ENCODE measurements at places on chromosomes 4 and X.

DNA sequence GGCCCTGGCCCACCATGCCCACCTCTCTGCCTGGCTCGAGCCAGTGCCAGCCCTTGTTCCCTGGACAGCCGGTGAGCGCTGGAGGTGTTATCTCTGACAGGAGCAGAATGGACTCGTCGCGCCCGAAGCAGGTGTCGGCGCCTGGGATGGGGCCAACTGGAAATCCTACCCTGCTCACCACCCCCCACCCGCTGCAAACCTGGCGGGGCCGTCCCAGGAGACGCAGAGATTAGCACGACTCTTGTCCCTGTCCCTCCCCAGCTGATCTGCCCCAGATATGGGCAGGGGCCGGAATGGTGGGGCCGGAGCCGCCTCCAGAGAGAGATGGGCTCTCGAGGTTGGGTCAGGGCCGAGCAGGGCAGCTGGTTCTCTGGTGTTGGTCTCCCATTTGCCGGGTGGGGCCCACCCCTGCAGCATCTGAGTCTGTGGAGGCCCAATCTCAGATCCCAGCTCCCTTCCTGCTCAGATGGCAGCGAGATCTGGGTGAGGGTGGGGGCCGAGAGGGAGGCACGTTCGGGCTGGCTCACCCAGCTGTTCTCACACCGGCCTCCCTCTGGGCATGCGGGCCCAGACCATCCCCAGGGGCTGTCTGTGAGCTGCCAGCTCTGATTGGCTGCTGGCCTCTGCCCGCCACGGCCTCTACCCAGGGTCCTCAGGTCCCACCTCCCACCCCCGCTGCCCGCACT is 20.1 kb upstream of the FGFR3 start:
- DNase-seq: no peak

- DNase-seq: no peak
These were observed 82.5 kb downstream of the AMELX start for GRCh38 chrX:11375614-11376119.

- peak; percentile 21 for DNase-seq
These were observed 11.8 kb upstream of the PGK1 start for GRCh38 chrX:78092296-78092695.

GRCh38 chr4:167544391-167544790 is 310.1 kb upstream of the SPOCK3 start:
- DNase-seq: no peak

- no peak for DNase-seq
These were observed 54.2 kb downstream of the SPATA18 start for GRCh38 chr4:52105276-52105675.

DNA sequence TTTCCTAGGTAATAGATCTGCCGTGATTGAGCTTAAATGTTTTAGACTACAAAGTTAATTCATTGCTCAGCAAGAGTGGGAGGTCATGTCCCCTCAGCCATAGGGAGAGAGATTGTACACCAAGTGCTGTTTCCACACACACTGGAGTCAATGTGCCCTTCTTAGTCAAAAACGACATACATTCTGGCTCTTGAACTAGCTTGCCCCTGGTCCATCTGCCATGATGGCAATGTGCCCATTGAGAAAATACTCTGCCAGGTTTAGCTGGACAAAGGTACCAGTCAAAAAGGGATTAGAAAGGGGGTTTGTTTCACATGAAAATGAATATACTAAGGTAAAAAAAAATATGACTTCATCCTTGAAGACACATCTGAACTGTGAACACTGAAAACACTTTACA is 377.1 kb upstream of the ADGRL3 start:
- no peak for DNase-seq

GRCh38 chr4:16665942-16666551 is 232.4 kb downstream of the LDB2 start:
- no peak for DNase-seq

- DNase-seq: peak; percentile 54
These were observed 378.4 kb downstream of the ANKRD50 start for GRCh38 chr4:124334119-124334518.

- DNase-seq: no peak
These were observed 257.8 kb downstream of the CAMK2D start for GRCh38 chr4:113503691-113504090.

GRCh38 chr4:7960017-7960789 is 20.5 kb upstream of the AFAP1 start:
- no peak for DNase-seq

DNA sequence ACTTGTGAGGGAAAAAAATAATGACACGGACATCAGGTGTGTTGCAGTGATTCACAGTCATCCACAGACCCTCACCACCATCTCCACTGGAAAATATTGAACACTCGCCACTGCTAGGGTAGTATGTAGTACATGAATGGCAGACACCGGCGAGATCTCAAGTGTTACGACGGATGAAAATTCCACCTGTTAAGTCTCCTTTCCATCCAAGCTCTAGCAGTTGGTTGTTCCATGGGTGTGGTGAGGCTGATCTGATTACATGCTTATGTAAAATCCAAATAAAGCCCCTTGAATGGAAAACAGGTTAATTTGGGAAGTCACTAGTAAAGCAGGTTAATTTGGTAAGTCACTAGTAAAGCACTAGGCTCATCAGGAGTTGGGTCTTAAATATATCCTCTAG is 1.1 kb upstream of the ARMCX4 start:
- no peak for DNase-seq

- no peak for DNase-seq
These were observed 300.6 kb downstream of the PPP4R3C start for GRCh38 chrX:27162496-27162895.

DNA sequence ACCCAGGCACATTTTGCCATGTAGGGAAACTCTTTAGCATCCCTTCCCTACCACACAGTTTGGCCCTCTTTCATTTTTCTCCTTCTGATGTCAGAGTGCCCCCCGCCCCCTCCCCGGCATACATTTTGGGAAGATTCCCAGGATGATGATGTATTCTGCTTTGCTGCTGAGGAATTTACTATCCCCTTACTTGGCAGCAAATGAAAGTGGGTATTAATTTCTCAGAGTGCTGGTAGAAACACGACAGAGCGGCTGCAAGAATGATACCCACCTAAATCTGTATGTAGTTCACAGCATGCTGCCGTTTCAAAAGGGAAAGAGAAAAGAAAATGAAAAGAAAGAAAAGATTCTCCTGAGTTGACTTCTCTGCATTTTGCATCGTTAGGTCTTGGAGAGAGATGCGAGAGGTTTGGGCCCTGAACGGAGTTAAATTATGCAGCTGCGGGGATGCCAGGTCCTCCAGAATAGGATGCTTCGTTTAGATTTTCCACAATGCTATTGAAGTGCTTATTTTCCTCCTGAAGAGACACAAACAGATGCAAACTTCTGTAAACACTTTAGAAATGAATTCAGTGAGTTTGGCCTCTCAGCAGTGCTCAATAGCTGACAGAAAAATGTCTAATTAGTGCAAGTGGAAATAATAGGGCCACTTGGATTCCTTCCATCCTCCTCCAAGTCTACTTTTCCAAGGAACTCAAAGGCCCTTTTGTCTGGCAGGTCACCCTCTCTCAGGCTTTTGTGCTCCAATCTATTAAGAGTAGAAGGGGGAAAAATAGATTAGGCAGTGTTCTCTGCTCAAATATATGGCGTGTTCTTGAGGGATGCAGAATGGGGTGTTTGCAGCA is 106.2 kb downstream of the ALPK1 start:
- no peak for DNase-seq

DNA sequence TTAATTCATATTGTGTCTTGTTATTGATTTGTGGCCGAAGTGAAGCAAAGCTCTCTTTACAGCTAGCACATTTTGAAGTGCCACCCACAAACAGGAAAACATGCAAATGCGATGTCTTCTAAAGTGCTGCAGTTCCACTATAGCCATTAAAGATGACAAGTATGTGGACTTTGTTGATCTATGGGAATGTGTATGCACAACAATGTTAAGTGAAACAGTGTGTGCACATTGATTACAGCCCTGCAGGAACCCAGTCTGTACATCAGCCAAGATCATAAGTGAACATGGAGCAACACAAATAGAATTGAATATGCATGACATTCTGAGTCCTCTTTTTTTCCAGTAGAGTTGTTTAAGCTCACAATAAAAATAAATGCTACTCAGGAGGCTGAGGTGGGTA is 43.0 kb downstream of the TFDP3 start:
- no peak for DNase-seq

DNA sequence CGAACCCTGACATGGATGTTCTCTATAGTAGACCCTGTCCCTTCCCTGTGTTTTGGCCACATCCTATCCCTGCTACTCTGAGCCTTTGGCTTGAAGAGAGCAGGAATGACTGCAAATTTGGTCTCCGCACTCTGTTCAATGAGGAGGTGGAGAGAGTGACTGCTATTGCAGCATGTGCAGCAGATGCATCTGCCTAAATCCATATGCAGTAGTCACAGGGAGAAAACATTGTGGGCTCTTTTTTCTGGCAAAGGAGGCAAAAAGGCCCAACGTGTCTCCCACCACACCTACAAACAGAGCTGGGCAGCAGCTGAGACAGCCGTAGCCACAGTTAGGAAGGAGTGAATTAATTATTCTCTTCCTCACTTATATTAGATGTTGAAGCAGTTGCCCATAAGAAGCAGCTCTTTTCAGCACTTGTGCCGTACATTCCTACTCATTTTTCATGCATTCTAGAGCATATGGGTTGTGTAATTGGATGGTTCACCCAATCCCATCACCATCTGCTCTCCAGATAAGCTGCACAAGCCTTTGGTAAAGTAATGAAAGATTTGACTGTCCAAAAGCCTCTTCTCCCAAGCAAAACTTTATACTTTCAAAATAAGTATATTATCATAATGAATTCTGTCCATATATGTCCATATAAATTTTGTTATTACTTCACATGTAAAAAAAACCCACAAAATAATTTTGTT is 147.9 kb upstream of the FAM47A start:
- DNase-seq: no peak

DNA sequence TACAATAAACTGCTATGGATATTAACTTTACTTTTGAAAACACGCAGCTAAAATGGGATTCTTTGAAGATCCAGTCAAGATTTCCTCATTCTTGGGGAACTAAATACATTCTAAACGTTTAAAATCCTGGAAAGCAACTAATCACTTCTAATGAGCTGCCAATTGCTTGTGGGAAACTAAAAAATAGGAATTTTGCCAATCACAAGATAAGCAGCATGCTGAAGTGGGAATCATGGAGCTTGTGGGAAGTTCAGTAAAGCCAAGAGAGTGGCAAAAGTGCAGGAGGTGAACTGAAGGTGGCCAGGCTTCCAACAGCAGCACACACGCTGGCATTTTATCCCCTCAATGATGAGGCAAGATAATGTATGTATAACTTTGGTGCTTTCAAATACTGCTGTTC is 133.0 kb downstream of the GPC3 start:
- DNase-seq: no peak

DNA sequence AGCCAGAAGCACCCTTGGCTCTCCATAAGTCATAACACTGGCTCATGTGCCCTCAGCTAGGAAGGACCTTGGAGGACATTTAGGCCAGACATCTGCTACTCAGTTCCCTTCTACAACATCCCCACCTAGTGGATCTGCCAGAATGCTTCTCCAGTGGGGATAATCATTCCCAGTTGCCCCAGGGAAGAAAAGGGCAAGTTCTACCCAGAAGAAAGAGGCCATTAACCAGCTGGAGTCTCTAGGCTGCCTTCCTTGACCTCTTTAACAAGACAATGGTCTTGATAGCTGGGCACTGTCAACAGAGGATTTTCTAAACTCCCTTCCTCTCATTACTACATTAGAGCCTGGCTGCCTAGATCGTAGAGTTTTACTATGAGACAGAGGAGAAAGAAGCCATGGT is 42.0 kb downstream of the LGI2 start:
- DNase-seq: no peak

GRCh38 chrX:45774961-45775360 is 574.3 kb upstream of the DIPK2B start:
- no peak for DNase-seq

DNA sequence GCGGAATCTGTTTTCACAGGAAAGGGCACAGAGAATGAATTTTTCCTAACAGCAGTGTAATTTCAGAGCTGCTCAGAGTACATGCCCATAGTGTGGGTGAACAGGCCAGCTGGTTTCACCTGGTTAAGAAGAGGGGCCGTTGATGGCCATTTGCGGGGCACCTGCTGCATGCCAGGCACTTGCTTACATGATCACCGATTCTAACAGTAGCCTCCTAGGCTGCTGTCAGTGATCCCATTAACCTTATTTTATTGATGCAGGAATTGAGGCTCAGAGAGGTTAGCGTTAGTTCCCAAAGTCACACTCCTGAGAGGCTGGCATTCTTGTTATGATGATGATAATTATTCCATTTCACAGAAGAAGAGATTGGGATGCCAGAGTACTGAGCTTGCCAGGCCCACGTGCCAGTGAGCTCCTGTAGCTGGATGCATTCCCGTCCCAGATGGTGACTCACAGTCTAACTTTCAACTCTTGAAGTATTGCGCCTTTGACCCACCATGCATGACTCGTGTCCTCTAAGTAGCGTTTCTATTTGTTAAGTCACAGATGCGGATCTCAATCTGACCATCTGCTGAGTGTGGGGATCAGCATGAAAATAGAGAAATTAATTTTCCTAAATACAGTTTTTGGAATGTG is 76.5 kb downstream of the PSAPL1 start:
- DNase-seq: no peak

GRCh38 chr4:88533937-88534750 is 10.6 kb upstream of the PYURF start:
- no peak for DNase-seq

- DNase-seq: no peak
These were observed 4.6 kb downstream of the HCFC1 start for GRCh38 chrX:153966841-153967535.

DNA sequence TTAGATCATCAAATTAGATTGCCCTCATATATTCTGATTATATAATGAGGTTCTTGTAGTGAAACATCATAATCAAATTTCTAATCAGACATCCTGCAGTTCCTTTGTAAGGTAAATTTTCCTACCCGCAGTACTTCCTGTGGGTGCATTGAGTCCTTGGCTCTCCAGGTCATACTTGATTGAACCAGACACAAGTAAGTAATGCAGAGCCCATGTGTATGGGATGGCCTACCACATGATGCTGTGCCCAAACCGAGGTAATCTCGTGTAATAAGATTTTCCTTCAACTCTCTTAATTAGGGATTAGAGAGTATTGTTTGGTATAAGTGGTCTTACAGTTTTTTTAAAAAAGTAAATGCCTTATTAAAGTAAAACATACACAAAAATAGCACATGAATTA is 1841.8 kb downstream of the PCDH7 start:
- no peak for DNase-seq

GRCh38 chrX:92232182-92232581 is 453.0 kb downstream of the PCDH11X start:
- peak; percentile 1 for DNase-seq

DNA sequence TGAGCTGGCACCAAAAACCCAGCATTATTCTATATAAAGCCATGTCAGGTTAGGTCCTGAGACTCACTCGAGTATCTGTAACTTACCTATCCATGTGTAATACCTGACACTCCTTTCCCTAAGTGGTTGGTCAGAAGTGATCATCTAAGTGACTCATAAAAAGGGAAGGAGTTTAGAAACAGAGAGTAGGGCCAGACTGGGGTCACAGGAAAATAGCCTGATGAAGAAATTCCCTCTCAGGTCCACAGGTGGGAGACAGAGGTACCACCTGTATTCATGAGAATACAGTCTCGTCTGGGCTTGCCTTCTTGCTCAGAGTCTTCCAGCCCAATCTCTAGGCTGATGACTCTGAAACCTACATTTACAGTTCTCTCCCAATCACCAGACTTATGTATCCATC is 161.8 kb upstream of the MAP3K15 start:
- no peak for DNase-seq
